Activated T-helper 1 cell treated with anti-CD3 and anti-CD28 coated beads, Interleukin-2, amount 50 U/mL, for 16 hours (primary cell): ENCODE measurements at places on chromosomes 3 and 15.

GRCh38 chr15:99168601-99169580 lies 64.0 kb downstream of the SYNM start:
- DNase-seq = no peak

GRCh38 chr15:92810418-92811138 lies 89.5 kb upstream of the CHD2 start:
- no peak for DNase-seq

DNA sequence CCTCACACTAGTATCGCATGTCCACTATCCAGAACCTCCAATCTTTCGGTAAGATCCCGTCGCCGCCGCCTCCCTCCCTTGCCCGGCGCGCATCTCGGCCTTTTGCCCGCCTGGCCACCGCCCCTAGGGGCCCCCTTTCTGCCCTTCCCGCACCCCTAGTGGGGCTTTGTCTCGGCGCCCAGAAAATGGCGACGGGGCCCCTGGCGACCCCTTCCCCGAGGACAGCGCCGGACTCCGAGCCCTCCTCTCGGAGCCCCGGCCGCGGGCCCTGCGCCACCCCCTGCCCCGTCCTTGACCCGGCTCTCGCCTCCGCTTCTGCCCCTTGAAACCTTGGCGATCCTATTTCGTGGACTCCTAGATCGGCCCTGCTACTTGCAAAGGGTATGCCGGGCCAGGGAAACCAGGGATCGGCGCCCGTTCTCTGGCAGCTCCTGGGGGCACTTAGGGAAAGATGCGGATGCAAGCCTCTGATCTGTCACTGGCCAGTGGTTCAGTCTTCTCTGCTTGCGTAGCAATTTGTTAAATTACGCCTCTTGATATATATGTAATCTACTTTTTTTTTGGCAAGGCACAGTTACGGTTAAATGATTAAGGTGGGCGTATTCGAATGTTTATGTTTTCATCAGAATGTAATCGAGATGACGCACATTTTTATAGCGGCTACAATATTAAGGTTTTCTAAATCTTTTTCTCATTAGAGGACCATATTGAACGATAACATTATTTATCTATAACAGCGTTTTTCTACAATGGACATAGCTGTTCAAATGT lies 603 bp downstream of the EIF1B start:
- DNase-seq = peak; percentile 14

DNA sequence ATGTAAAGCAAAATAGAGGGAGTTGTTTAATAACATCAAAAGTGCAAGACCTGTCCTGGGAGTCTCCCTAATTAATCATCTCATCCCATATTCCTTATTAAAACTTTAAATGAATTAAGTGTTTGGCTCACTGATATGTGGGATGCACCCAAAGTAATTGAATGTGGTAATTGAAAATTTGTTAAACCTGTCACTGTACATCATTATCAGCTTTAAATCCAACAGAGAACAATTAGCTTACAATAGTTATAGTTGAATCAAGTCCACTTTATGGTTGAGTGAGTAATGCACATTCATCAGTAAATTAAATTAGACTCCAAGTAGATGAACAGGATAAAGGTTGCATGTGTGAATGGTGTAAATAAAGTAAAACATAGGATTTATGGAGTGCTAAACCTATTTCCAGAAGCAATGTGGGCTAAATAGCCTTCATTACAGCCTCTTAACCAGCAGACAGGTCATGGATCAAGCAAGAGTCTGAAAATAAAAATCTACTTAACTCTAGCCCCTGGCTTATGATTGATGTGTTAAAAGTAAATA lies 608.2 kb upstream of the CCDC54 start:
- no peak for DNase-seq

DNA sequence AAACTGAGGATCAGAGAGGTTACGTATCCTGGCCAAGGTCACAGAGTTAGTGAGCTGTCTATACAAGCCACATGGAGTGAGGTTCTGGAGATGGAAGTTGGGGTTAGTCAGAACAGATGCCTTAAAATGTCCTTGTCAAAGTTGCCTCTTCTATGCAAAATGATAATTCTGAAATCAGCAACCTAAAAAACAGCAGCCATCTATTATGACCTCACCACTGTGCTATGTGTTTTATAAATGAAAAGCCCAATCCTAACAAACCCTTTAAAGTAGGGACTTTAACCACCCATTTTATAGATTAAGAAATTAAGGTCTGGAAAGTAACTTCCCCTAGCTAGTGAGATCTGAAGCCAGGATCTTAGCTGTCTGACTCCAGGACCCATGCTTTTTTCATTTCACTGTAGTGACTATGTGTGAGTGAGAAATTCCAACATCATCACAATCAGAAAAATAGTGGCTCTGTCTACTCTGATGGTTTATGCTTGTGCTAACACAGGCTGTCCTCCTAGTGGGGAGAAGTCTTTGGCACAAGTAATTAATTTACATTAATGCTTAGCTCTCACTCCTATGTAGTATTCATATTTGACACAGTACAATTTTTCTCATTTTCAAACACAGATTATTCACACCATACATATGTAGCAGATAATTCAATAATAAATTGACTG lies 143.6 kb downstream of the ANO10 start:
- no peak for DNase-seq

- no peak for DNase-seq
Measured at GRCh38 chr15:38050529-38051448, 116.3 kb downstream of the TMCO5A start.

DNA sequence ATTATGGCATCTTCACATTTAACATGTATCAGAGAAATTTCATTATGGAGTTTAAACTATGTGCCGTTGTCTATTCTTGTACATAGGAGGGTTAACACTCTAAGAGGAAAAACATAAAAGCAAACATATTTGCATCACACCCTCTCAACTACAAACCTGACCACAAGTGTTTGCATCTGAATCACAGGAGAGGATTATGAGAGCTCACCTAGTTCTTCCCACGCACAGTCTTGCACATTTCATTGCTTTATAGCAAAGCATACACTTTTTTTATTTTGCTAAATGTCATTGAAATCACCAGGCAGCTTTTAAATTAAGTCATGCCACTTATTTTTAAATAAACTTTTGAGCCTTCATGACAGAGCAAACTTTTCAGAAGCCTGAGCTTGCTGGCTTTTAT lies 12.5 kb downstream of the TRAT1 start:
- DNase-seq = peak; percentile 17

GRCh38 chr3:126394179-126394976 lies at the start of gene CFAP100:
TSS of gene CFAP100 (plus strand) at chr3:126394909. CDS start at chr3:126396001, 1,092 bp downstream.
- no peak for DNase-seq

GRCh38 chr15:31280831-31281216 lies 45.8 kb upstream of the KLF13 start:
- DNase-seq = no peak

DNA sequence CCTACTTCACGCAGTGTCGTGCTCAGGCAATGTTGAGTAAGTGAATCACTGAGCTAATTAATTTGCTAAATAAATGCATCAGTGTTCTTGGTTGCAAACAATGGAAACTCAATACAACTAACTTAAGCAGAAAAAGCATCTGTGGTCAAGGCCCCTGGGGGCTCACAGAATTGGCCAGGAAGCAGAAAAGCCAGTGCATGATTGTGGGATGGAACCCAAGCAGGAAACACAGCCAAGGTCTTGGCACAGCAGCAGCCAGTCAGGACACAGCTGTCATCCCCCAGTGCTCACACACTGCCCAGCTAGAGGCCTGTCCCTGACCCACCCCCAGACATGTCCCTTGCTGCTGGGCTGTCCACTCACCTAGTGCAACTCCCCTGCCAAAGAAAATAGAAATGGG lies 85.9 kb downstream of the AQP9 start:
- DNase-seq = no peak

DNA sequence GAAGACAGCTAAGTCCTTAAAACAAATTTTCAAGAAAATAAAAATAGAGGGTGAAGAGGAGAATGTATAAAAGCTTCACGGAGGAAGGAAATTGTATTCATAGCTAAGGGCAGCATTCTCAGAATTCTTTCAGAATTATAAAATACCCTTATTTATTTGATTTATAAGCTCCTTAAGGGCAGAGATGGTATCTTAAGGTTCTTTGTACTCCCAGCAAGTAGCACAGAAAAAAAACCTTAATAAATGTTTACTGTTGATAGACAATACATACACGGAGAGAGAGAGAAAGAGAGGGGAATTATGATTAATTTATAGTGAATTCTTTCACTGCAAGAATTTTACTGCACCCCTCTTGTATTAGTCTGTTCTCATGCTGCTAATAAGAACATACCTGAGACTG lies 375.6 kb upstream of the CCDC54 start:
- DNase-seq = no peak

DNA sequence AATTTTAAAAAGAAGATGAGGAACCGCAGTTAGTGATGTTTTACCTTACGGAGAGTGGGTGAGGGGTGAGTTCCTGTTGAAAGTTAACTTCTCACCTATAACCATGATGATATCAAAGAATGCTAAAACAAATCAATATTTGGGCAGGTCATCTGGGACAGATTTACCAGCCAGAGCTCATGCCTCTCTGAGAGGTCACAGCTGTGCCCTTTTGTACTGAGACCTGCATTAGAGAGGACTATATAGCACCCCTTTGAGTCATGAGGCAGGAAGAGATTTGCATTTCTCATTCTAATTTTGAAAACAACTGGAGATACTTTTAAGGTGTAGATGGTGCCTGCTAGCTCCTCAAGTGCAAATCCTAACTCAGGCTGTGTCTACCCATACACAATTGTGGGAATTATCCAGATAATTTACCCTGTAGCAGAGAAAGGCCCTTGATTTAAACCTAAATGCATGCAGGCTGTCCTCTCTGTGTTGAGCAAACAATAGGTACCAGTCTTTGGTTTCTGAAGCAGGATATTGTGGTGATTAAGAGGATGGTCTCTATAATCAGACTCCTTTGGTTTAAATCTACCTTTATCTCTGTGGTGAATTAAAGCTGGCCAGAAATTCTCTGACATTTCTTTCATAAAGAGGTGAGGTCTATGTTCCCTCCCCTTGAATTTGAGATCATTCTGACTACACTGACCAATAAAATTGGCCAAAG lies 5.8 kb upstream of the TM4SF4 start:
- no peak for DNase-seq

GRCh38 chr3:14507305-14507741 lies 32.8 kb downstream of the GRIP2 start:
- no peak for DNase-seq

- DNase-seq = no peak
Measured at GRCh38 chr15:81107889-81108288, 26.2 kb upstream of the CFAP161 start.

DNA sequence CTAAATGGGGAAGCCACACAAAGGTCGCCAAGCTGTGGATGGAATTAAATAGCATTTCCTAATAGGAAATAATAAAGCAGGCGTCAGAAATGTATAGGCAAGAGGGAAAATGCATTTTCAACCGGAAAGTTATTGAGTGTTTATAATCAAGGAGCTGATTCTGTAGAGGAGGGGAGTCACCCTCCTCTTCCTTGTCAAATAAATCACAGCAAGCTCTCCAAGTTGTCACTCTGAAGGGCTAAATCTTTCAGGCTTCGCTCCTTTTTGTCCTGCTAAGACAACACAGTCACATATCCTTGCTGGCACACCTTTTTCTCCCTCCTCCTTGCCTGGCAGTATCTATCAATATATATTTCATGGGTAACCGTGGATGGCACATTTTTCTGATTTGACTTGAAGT lies 338.4 kb downstream of the SATB1 start:
- DNase-seq = no peak

DNA sequence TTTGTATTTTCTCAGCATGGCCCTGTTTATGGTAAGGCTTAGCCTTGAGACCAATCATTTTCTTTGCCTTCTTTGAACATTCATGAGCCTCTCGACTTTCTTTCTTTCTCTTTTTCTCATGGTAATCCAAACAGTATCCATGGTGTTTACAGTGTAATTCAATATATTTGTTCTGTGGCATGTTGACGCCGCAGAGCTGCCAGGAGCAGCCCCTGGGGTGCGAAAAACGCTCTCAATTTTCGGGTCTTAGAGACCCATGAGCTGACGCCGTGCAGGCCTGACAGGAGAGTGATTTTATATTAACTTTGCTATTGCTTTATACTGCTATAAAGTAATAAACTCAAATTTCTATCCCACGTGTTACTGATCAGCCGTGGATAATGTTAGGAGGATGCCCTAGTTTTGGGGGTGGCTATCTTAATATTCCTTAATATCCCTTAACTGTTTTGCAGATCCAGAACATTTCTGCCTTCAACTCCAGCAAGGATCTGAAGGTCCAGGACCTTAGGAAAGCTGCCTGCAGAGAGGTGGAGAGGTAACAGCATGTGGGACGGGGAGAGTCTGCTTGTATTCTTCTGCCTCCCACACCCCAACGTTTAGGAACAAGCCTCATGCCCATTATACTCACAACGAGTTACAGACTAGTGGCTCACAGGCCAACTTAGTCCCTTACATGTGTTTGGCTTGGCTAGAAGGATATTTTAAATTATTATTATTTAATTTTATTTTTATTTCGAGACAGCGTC lies 29.3 kb upstream of the MYO1E start:
- DNase-seq = no peak

- peak; percentile 9 for DNase-seq
Measured at GRCh38 chr3:153624310-153625030, 462.4 kb downstream of the RAP2B start.

DNA sequence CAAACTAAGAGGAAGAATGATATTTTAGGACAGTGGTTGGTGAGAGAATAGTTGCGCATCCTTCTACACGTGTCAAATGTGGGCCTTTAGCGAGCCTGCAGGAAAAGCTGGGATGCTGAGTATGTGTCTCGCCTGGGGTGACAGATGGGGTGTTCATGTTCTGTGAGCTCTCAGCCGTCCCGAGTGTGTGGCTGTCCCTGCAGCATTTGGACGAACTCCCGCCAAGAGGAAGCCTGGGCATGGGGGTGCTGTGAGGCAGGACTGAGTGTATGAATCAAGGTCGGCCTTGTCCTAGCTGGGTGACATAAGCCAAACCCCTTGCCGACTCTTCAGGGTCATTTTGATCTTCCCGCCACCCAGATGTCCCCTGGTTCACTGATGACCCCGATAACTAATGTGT lies 94.8 kb downstream of the CACNA1D start:
- no peak for DNase-seq

GRCh38 chr15:78070049-78070700 lies 7.3 kb downstream of the TBC1D2B start:
- no peak for DNase-seq

- no peak for DNase-seq
Measured at GRCh38 chr3:133573629-133574194, at the start of gene CDV3. TSS of gene CDV3 (plus strand) at chr3:133573686. CDS start at chr3:133574045, 359 bp downstream.

DNA sequence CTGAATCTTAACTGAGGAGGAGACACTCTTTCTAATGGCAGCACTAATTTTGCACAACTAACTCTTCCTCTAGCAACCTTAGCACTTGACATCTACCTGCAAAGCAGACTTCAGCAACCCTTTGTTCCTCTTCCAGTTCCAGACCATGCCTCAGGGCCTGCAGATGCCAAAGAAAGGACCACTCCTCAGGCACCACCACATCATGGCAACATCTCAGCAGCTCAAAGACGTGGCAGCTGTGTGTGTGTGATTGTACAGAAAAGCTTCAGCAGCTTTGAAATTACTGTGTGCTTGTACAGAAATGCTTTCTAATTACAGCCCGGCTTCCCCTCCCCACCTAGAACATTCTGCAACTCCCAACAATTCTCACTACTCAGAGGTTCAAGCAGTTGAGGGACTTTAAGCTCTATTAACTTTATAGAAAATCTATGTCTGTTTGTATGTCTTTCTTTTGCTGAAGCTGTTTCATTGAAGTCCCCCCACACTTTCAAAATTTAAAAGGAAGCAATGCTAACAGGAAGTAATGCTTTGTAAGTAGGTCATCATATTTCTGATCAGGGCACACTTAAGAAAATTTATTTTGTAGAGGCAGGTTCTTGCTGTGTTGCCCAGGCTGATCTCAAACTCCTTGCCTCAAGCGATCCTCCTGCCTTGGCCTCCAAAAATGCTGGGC lies 115.2 kb downstream of the CD47 start:
- no peak for DNase-seq

- DNase-seq = no peak
Measured at GRCh38 chr15:57881972-57882371, 175.5 kb downstream of the POLR2M start.
